ENCODE measurements at places on chromosomes 1 and 21.

DNA sequence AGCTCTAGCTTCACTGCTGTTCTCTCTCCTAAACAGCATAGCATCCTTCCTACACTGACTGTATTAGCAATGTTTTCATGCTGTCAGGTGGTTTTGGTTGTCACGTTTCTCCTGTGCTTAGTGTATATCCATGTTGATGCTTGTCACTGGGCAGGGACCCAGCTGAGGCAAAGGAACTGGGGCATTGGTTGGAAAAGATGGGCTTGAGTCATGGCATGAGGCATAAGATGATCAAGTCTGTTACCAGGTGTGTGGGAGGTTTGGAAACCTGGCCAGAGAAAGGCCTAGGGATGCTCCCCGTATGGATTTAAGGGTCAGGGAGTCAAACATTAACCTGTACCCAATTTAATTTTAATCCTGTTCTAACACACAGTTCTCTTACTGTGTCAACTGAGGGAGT is 69.6 kb downstream of the OSBPL9 start:
- DNase-seq: no peak

DNA sequence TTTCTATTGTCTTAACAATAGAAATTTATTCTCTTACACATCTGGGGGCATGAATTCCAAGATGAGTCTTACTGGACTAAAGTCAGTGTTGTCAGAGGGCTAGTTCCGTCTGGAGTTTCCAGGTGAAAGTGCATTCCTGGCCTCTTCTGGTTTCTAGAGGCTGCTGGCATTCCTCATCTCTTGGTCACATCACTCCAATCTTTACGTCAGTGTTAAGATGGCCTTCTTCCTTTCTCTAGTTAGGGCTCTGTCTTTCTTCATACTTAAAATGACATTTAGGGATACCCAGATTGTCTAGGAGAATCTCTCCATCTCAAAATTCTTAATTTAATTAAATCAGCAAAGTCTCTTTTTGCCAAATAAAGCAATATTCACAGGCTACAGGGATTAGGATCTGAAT is 13.3 kb upstream of the PDC start:
- DNase-seq: no peak

DNA sequence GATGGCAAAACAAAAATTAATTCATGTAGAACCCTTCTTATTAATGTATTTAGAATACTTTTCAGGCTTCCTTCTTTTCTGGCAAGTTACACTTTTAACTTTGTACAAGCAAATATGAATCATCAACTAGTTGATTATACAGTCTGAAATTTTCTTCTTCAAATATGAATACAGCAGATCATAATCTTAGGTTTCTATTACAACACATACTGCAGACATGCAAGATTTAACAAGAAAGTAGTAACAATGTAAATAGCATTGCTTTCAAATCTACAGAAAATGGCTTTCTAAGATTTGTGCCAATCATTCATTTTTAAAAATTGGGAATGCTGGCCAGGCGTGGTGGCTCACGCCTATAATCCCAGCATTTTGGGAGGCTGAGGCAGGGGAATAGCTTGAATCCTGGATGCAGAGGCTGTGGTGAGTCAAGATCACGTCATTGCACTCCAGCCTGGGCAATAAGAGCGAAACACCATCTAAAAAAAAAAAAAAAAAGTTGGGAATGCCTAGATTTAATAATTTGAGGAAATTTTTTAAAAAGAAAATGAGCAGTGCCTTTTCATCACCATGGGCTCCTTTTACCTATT is 68.4 kb upstream of the DPYD start:
- no peak for DNase-seq

DNA sequence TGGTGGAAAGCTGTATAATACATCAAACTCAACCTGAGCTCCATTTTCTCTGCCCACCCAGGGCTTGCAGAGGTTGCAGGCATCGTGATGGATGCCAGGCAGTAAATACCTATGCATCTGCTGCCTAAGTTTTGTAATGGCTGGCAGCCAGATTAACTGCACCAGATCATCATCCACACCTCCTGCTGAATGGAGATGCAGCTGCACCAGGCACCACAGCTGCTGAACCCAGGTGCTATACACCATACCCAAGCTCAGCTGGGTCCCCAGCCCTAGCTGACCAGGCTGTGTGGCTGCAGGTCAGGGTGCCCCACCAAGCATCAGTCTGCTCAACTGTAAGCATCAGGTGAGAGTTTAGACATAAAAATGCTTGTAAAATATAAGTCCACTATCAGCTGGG is 6.7 kb upstream of the SNAPIN start:
- DNase-seq: no peak

DNA sequence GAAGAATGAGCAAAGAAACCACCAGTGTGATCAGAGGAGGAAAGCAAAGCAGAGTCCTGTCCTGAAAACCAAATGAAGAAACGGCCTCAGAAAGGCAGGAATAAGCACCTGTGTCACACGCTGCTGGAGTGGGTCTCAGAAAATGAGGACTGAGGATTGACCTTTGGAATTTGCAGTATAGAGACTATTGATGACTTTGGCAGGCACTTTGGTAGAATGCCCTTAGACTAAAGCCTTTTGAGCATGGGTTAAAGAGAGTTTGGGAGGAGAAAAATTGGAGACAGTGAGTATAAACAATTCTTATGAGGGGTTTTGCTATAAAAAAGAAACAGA is 43.2 kb downstream of the HENMT1 start:
- DNase-seq: no peak

DNA sequence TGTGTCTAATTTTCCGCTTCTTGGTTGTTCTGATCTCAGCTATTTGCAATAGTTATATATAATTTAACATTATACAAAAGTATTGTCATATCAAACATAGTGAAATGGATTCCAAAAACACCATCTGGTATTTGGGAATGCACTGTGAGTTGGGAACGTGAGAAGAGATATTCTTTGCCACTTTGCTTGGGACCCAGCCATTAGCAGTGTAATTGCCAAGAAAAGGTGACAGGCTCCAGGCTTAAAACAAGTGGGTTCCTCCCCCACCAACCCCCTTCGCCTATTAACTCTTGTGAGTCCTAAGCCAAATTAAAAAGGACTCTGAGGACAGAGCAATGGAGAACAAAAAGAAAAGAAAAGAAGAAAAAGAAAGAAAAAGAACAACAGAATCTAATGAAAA is 186.7 kb upstream of the NFIA start:
- DNase-seq: no peak

DNA sequence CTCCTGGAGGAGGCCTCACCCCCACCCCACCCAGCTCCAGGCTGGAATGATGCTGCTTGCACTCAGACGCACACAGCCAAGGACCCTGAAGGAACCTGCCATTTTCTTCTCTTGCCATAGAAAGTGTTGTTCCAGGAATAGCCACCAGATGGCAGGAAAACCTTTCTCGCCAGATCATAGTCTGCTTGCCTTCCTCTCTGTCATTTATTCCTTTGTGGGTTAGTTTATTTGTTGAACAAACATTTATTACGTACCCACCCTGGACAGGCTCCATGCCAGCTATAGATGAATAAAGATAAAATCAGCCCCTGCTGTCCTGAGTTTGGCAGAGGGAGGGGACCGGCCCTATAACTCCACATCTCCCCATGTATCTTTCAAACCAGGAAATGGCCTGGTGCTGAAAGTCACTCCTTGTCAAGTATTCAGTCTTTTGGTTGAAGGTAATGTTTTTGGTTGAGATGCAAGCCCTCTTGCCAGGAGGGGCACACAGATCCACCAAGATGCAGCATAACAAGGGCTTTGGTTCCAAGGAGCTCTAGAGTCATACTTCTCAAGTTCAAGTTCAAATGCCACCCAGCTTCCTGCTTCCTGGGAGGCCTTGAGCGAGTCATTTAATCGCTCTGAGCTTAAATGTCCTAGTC is 7.0 kb upstream of the KCNC4 start:
- DNase-seq: peak; percentile 59

DNA sequence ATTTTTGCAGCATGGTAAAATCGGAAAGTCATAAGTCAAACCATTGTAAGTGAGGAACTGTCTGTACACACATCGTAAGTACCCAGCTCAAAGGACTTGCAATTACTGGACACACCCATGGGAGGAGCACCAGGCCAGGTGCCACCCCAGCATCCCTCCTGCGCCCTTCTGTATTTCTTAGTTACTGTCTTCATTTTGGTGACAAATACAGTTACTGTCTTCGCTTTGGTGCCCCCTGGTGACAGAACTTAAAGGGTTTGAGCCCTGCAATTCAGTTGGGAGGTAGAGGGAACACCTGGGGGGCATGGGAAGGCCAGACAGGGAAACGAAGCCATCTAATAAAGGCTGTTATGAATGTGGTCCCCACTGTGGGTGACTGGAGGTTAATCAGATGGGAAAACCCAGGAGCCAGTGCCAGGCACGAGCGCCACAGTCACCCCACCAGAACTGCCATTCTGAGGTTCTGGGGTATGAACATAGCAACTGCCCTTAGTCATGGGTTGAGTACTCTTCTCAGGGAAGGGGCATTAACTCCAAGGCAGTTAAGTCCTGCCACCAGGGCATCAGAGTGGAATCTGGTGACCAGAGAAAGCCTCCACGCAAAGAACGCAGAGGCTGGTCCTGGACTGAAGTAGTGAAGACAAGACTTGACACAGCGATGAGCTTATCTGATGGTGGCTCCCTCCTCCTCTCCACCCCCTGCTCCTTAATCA is 612.9 kb downstream of the PTPRU start:
- no peak for DNase-seq

- no peak for DNase-seq
Observed at GRCh38 chr1:70495370-70495769, 84.3 kb downstream of the CTH start.

DNA sequence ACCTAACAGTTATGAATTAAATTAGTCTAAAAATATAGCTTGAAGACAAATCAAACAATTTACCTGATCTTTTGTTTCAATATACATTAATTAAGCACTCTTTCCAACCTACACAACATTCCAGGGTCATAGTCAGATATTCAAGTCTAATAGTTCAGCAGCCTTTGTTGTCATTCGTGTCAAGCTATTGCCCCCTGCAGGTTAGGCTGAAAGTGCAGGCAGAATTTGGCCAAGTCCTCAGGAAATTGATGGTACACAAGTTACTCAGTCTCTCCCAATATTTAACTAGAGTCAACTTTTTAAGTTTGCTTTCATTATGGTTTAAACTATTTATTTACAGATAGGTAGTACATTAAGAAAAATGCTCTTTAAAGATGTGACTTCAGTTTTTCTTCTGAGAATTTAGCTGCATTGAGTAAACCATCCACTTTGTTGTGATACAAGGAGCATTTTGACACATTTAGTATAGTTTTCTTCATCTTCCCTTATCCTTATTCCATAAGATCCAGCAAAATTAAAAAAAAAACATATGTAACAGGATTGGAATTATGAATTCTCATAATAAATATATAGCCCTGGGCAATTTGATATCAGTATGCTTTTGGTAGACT is 130.3 kb upstream of the DPYD start:
- peak; percentile 85 for DNase-seq

GRCh38 chr1:39842030-39842678 is 41.1 kb downstream of the TRIT1 start:
- DNase-seq: peak; percentile 22

- DNase-seq: no peak
Observed at GRCh38 chr1:198798923-198799386, 160.1 kb downstream of the PTPRC start.

DNA sequence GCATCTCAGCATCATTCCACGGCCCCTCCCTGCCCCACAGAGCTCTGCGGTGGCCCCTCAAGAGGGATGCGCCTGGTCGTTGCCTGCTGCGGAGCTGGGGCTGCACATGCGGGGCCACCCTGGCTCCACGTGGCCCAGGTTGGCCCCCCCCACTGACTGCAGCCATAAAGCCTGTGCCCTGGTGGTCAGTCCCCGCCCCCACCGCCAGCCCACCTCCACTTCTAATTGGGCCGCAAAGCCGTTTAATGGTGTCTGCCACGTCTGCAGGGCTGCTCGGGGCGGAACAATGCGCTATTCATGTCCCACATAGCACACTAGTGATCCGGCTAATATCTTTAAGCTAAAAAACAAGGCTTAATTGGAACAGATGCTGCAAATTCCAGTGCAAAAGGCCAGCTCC is 33.5 kb upstream of the ACTRT2 start:
- DNase-seq: peak; percentile 65

DNA sequence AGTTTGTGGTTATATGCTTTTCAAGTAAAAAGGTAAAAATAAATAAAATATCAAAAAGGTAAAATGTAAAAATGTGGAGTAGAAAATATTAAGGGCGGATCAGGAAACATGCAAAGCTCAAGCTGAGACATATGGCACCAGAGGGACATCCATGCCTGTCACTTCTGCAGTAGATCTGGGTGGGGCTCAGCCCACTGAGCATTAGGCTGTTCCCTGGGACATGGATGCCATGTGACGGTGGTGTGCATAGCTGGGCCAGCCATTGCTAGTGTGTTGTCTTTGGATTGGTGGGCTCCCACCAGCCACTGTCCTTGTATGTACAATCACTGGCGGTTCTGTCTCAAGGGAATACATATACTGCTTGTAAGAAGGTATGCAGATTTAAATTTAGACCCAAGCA is 3.0 kb downstream of the TTC13 start:
- DNase-seq: no peak

GRCh38 chr21:26170471-26171257 is at the start of gene APP:
APP (minus strand) TSS chr21:26170770; CDS start chr21:26170620, 150 bp downstream.
- peak; percentile 80 for DNase-seq

GRCh38 chr1:178931858-178932551 is 61.1 kb upstream of the ANGPTL1 start:
- DNase-seq: peak; percentile 37

GRCh38 chr1:41015897-41016470 is 5.5 kb downstream of the SLFNL1 start:
- DNase-seq: no peak

DNA sequence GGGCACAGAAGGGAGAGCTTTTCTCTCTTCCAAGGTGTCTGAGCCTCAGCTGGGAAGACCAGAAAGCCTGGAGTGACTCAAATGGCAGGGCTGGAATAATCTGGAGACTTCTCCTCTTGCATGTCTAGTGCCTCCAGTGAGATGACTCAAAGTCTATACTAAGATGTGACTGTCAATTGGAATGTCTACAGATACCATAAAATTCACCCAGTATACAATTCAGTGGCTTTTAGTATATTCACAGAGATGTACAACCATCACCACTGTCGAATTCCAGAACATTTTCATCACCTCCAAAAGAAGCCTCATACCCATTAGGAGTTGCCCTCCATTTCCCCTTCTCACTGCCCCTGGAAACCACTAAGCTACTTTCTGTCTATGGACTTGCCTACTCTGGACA is 47.9 kb upstream of the CNN3 start:
- no peak for DNase-seq

DNA sequence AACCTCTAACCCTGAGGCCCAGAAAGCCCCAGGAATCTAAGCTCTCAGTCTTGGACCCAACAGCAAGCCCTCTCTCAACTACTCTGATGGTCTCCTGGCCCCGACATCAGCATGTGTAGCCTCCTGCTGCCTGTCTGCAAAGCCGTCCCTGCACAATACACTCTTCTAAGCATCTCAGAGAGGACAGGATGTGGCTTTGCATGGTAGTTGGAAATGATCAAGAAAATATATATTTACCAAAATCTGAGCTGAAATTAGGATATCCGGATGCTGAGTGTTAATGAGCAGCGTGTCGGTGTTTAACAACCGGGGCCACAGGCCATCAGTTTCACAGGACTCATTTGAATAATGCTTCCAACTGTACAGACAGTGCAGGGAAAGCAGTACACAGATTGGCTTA is 59.1 kb upstream of the SIM2 start:
- no peak for DNase-seq

GRCh38 chr1:230919207-230919606 is 50.9 kb upstream of the C1orf198 start:
- DNase-seq: no peak

GRCh38 chr1:17550729-17551584 is 11.5 kb downstream of the ARHGEF10L start:
- DNase-seq: no peak

GRCh38 chr1:225479996-225480720 is 52.3 kb upstream of the LBR start:
- DNase-seq: no peak
